ENCODE measurements at places on chromosomes 1 and 21.

DNA sequence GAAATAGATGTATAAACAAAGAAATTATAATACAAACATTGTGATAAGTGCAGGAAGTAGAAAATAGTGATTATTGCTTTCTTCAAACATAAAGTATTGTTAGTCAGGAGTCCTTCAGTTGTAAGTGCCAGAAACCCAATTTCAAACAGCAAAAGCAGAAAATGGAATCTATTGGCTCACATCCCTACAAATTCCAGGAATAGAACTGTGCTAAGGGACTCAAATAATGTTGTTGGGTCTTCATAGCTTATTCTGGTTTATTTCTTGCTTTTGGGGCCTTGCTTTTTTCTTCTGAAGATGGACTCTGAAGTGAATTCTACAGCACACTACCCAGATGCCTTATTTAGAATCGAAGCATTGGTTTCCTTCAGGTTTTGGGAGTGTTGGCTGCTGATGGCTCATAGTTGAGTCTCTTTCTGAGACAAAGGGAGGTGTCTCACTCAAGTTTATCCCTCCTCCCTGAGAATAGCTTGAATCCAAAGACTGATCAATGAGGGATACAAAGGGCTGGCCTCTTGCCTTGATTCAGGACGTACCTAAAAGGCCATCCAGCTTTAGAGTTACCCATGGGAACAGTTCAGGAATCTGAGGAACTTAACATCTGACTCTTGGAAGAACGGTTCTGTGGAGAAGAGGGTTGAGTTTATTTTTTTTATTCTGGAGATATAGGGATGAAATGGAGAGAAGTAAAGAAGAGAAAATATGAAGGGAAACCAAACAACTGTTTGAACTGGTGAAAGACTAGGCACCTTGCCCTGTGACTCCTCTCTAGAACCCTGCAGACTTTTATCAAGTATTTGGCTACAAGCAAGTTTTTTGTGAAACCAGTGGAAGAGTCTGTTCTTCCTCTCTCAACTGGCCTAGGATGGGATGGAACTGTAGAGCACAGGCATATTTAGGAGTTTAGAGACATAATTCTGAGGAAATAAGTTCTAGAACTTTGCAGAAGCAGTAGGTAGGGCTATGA is 39.0 kb upstream of the ATG4C start:
- DNase-seq: no peak

DNA sequence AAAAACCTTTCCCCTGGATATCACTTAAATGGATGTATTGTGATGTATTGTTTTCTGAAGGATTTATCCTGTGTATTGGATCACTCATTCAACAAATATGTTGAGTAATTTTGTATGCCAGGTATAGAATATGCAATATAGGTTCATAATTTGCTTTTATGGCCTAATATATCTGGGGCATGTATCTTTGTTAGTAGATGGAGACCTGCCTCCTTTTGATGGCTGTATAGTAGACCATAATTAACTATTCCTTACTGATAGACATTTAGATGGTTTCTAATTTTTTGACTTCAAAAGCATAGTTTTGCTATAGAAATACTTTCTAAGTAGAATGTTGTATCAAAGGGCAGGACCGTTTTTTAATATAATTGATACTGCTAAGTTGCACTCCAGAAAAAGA is 8.6 kb downstream of the RBBP4 start:
- DNase-seq: no peak

DNA sequence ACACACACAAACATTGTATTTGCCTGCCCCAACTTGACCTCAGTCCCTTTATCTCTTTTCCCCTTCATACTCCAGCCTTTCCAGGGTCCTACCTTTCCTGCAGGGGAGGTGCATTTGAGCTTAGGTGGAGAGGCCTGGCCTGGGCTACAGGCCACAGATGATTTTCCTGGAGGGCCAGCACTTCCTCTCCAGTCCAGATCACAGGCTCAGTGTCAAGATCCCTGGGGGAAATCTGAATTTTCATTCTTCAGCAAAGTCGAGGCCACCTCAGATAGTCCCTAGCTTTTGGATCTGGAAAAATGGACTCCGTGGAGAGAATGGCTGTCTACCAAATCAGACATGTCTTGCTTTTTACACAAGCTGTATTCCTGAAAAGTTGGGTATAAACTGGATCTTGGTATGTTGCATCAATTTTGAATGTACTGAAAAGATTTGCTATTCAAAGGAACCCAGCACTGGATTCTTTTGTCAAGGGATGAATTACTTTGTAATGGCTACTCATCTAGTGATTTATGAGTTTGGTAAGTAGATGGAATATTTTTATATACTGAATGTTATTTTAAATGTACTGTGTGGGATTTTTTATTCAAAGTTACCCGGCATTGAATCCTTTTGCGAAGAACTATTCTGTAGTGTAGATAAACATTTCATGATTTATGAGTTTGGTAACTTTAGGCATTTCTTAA is 78.7 kb downstream of the DDR2 start:
- DNase-seq: no peak

DNA sequence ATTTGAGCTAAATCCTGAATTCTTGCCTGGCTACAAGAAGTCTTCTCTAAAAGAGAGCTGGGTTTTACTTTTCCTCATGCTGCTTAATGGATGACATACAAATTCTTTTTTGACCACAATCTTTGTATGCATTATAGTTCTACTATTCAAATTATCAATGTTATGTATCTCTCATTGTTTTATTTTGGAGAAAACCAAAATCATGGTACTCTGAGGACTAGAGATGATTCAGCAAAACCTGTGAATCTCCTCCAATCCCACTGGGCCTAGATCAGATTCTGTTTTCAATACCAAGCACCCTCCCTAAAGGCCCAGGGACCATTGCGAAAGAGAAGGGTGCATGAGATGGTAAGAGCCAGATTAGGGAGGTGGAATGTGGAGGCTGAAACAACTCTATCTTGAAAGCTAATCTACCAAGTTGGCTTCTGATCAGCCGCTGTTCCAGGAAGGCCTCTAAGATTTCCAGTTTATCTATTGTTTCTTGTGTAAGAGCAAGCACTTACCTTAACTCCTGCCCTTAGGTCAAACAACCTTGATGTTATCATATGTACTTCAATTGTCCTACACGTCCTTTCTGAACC is 547.2 kb downstream of the PLPP3 start:
- no peak for DNase-seq

- DNase-seq: no peak
Observed at GRCh38 chr1:15951341-15952153, 24.4 kb downstream of the ZBTB17 start.

GRCh38 chr1:43194509-43194908 is 22.4 kb downstream of the CFAP57 start:
- no peak for DNase-seq

GRCh38 chr1:169517558-169518186 is 31.9 kb upstream of the SLC19A2 start:
- no peak for DNase-seq

- DNase-seq: no peak
Observed at GRCh38 chr1:176656257-176656995, 193.5 kb downstream of the PAPPA2 start.

DNA sequence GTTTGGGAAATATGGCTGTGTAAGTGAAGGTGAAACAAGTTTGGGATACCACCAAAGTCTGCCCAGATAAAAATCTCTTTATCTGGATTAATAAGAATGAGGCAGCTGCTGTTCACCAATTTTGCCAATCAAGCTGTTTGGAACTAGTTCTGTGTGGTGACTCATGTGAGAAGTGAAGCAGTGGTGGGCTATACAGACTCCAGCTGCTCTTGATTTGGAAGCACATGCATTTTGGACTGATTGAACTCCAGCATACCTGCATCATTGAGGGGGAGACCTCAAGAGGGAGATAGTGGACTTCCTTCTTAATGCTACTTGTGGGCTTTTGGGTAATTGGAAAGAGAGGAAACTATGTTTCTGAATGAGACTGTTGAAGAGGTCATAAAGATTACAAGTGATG is 99.2 kb upstream of the B3GALT2 start:
- no peak for DNase-seq

DNA sequence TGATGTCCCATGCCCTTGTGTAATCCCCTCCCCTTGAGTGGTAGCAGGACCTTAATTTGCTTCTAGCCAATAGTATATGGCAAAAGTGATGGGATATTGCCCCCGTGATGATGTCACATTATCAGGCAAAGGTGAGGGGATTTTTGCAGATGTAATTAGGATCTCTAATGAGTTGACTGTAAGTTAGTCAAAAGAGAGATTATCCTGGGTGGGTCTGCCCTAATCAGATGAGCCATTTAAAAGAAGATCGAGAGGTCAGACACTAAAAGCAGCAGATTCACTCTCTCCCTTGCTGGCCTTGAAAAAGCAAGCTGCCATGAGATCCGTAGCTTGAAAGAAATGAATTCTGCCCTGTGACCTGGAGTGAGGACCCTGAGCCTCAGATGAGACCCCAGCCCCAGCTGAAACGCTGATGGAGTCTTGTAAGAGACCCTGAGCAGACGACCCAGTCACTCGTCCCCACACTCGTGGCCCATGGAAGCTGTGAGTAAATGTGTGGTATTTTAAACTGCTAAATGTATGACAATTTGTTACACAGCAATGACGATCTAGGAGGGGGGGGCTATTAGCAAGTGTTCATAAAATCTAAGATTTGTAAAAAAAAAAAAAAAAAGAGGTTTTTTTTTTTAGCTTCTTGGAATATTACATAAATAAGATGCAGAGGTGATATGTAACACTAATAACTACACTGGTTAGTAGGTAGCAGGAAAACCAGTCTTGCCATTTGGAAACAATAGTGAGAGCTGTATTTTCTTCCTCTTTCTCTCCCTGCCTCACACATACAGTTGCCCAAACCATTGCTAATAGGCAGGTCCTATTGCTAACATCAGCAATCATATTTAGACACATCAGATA is 50.3 kb upstream of the TARBP1 start:
- no peak for DNase-seq

- no peak for DNase-seq
Observed at GRCh38 chr1:246306415-246307037, 200.6 kb downstream of the SMYD3 start.

GRCh38 chr1:6614019-6614928 is 743 bp downstream of the PHF13 start:
- no peak for DNase-seq

DNA sequence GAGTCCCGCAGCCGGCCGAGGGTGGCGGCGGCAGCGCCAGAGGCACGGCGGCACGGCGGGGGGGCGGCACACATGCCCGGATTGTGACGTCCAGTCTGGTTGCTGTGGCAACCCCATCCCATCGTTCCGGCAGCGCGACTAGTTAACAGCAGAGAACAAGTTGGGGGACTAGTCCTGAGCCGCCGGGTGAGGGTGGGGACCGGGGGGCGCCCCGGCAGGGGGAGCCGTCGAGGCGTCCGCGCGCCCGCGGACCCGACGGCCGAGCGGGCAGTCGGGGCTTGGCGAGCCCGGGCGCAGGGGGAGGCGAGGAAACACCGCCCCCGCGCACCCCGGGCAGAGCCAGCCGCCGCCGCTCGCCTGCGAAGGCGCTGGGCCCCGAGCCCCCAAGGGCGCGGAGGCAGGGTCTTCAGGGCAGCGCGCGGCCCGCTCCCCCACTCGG is at the start of gene CHD5:
Gene CHD5, minus strand, starts transcription at position 54 of the 439 bp plus-strand sequence. CDS start 298 bp downstream, outside the sequence.
- DNase-seq: peak; percentile 36

- no peak for DNase-seq
Observed at GRCh38 chr1:32336591-32336932, 529 bp upstream of the MARCKSL1 start.

GRCh38 chr1:110164725-110165350 is 14.5 kb downstream of the SLC6A17 start:
- DNase-seq: no peak

DNA sequence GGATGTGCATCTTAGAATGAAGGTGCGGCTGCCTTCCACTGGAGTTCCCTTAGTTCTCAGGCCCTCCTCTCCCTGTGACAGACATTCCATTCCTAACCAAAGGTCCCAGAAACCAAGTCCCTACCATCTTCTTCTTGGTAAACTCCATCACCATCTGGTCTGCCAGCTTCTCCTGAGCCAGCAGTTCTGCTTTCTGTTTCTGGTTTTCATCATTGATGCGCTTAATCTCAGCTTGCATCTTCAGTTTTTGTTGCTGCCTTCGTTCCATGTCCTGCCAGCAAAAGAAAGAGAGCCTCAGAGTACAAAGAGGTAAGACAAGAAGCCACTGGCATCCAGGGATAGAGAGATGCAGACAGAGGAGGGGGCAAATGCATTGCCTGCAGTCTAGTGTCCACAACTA is 18.0 kb upstream of the VSIG8 start:
- DNase-seq: no peak

- peak; percentile 58 for DNase-seq
Observed at GRCh38 chr1:173420330-173420806, 56.8 kb upstream of the PRDX6 start.

- DNase-seq: peak; percentile 89
Observed at GRCh38 chr1:225911191-225912130, 12.6 kb downstream of the PYCR2 start.

- DNase-seq: peak; percentile 53
Observed at GRCh38 chr1:29136391-29136915, 12.8 kb upstream of the TMEM200B start.

GRCh38 chr21:34745557-34746255 is 76.9 kb downstream of the CLIC6 start:
- peak; percentile 49 for DNase-seq

- no peak for DNase-seq
Observed at GRCh38 chr1:202632241-202632640, 78.0 kb downstream of the SYT2 start.

DNA sequence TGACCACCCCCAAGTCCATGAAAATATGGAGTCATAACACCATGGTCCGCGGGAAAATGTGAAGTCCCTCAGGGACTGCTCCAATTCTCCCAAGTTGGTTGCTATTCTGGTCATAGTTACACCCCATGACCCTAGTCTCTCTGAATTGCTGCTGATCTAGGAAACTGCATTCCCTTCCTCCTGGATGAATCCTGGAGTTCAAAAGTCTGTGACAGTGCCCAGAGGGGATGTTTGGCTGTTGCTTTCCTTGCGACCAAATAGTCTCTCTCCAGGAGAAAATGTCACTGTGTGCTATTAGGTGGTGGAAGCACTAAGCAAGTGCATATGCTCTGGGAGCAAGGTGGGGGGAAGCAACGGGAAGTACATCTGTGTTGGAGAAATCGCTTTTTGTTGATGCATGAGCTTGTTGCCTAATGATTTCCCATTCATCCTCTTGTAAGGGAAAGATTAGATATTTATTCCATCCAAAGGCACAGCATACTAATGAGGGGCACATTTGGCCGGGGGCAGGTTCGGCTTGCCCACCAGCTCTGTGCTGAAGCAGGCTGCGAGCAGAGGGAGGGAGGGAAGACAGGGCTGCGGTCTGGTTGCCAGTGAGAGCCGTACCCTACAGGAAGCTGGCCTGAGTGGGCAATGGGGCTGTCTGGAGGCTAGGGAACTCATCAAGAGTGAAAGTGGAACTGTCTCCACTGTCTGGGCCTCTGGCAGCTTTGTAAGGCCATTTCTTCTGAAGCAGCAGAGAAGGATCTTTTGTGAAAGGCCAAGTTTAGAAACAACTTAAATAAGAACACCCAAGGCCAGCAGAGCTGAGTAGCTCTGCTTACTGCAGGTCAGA is 27.2 kb downstream of the SYT6 start:
- no peak for DNase-seq

DNA sequence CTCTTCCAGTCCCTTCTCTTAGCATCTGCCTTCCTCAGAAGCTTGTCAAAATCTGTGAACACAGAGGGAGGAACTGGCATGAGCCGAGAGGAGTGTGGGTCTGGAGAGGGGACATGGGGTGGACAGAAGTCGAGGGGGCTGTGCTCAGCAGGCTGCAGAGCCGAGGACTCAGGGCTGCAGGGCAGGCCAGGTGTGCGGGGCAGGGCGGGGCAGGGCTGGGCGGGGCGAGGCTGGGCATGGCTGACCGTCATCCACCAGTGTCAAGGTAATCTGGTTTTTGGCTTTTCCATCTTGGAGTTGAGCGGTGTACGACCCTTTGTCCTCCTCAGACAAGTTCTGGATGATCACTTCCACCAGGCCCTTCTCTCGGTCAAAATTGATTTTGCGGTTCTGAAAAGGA is 44.0 kb downstream of the MYOM3 start:
- DNase-seq: no peak

- no peak for DNase-seq
Observed at GRCh38 chr1:65416767-65417166, 3.7 kb upstream of the LEPR start.
